Hematopoietic multipotent progenitor cell treated with erythropoietin and hydrocortisone succinate and interleukin-3 and kit ligand, for 4 days (in vitro differentiated cells): ENCODE measurements at places on chromosomes 13 and 19.

GRCh38 chr13:112510002-112510780 is 77.8 kb downstream of the TUBGCP3 start:
- DNase-seq = peak; percentile 80

- DNase-seq = no peak
These were observed 30.8 kb downstream of the IL12RB1 start for GRCh38 chr19:18055967-18056366.

DNA sequence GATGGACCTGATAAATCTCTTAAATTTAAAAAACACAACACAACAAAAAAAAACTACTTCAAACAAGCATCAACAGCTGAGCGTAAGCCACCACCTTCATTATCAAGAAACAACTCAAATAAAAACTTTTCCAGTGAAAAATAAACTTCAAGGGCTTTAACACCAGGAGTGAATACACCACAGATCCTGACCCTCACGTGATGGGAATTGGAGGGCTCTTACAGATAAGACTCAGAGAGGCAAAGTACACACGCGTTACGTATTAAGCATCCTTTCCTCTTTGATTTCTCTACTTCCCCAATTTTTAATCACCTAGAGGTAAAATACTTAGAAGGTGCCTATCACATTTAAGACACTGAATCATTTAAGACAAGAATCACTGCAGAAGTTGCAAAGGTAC is 573 bp upstream of the STARD13 start:
- no peak for DNase-seq

GRCh38 chr19:40035996-40036395 is 20.0 kb downstream of the ZNF780B start:
- DNase-seq = no peak

DNA sequence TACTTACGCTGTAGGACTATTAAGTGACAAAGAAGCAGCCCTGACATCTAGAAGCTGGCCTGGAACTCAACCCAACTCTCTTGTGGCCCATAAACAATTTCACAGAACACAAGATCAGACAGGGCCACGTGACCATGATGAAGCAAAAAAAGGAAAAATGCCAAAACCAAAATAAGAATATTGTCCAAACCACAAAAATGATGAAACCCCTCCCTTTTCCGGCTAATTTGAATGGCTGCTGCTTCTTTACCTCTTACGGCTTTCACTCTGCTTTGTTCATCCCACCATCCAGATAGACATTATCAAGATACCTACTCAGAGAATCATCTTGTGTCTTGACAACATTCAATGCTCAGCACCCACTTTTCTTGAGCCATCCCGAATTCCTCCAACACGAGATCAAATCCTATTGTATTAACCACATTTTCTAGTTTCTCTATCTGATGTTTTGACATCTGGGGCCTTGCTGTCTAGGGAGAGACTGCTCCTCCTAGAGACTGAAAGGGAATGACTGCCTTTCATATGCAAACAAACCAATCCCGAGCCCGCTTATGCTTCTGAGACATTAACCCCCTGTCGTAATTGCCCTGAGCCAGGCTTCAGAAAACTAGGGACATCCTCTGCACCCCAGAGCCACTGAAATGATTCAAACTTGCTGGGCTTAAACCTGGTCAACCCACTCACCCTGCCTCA is 186.3 kb downstream of the TDRD3 start:
- peak; percentile 6 for DNase-seq

- DNase-seq = peak; percentile 49
These were observed at the start of gene TMEM91 for GRCh38 chr19:41376241-41376997. TMEM91 (plus strand) TSS chr19:41376533; CDS start chr19:41378310, 1,777 bp downstream.
